Esophagus squamous epithelium (tissue), 5 donors: ENCODE measurements at places on chromosomes 13 and 19.

DNA sequence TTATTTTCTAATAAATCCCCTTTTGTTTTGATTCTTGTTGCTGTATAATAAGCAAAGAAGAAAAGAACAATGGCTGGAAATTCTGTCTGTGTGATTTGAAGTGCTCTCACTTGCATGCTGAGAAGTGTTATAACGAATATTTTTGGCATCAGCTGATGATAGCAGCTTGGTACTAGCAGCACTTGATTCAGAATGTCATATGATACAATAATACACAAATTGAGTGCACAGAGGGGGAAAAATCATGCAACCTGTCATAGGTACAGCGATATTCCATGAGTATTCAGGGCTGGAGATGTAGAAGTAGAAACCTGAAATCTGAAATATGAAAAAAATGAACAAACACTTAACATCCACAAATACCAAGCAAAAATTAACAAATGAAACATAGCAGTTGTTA, 108.1 kb downstream of the FGF14 start:
- DNase-seq, result no peak

GRCh38 chr19:7544626-7545025, 9.1 kb downstream of the PNPLA6 start:
- no peak for DNase-seq

DNA sequence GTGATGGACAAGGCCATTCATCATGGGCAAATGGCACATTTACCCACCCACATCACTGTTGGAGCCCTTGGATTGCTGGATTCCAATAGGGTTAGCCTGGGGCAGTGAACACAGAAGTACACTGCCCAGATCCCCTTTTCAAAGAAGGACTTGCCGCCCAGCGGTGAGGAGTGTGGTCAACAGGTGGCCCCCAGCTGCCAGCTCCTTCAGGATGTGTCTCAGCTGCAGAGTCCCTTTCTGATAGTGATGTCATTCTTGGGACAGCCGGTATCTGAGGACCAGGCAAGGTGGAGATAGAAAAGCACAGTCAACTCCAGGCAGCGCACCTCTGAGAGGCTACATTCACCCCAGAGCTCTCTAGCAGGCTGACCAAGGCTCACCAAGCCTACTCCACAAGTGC, 16.9 kb downstream of the ERICH6B start:
- no peak for DNase-seq

- DNase-seq, result no peak
Observed at GRCh38 chr19:13997631-13997962, 8.5 kb downstream of the RFX1 start.

DNA sequence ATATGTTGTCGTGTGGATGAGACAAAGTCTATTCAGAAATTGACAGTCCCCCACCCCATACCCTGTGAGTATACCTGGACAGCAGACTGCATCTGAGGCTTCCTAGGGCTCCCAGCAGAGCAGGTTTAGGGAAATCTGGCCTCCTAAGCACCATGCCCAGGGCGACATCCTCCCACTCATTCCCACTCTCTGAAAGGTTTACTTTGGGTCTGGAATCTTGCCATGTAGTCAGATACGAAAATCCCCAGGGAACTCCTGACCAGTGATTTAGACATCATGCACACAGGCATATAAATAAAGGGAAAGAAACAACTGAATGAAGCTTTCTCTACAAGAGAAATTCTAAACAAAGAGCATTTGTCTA, 717 bp upstream of the NALCN start:
- DNase-seq, result no peak
